SW 1271 (cell line): ENCODE measurements at places on chromosomes 13 and 19.

- DNase-seq, result no peak
These were observed 764 bp downstream of the ZNF626 start for GRCh38 chr19:20660473-20661140.

DNA sequence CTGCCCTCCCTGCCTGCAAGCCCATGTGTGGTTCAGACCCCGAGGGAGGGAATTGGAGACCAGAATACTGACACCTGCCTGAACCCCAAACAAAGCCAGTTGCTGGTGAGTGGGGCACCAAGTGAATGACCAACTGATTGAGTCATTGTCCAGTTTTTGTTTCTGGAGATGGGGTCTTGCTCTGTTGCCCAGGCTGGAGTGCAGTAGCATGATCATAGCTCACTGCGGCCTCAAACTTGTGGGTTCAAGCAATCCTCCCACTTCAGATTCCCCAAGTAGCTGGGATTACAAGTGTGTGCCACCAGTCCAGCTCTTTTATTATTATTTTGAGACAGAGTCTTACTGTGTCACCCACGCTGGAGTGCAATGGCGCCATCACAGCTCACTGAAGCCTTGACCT, 4.0 kb downstream of the CCL25 start:
- DNase-seq, result no peak

- DNase-seq, result no peak
These were observed 23.3 kb downstream of the PBX4 start for GRCh38 chr19:19595171-19595701.

- DNase-seq, result no peak
These were observed 22.0 kb downstream of the SAE1 start for GRCh38 chr19:47152632-47153031.

DNA sequence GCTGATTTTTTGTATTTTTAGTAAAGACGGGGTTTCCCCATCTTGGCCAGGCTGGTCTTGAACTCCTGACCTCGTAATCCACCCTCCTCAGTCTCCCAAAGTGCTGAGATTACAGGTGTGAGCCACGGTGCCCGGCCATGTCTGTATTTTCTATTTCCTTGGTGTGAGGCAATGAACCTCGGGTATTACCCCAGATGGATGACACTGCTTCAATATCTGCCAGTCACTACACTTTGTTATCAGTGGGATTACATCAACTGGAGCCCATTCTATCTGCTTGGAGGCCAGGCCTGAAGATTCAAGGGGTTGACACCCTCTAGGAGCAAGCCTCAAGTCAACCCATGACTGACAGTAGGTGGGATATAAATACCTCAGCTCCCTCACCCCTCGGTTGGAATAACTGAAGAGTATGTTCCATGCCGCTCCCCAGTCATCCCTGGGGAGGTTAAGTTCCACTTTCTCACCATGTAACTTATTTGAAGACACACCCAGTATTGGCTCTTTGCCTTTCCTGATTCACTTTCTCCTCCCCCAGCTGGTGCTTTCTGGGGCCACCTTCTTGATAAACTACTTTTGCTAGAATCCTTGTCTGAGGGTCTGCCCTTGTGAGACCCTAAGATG, 992 bp upstream of the ADGRE1 start:
- DNase-seq, result no peak

DNA sequence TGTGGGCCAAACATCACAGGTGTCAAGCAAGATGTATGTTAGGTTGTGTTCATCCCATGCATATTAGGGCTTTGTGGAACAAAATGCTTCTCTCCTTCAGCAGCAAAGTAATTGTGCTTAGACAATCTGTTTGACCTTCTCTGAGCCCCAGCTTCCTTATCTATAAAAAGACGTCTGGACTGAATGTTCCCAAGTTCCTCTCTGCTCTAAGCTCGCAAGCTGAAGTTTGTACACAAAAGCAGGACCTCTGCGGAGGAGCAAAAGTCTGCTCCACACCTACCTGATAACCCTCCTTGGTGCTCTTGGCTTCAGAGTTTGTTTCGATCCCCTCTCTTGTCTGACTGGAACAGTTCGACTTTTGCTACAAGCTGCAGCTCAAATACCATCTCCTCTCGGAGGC, 95.7 kb upstream of the UBL3 start:
- DNase-seq, result no peak

DNA sequence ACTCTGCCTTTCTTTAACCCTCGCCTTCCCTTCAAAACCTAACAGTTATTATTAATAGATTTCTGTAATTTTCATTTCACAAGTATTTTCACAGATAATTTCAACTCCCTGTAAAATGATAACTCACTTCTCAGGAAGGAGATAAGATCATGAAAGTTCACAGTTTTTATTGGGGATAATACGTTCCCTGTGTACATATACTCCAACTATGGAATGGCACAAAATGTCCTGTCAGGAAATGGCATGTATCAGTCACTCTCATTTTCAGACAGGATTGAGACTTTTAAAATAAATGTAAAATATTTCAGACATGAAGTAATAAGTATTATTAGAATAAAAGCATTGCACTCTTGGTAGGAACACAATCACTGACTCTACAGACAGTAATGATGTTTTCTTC, 932 bp upstream of the TRAPPC2B start:
- no peak for DNase-seq

DNA sequence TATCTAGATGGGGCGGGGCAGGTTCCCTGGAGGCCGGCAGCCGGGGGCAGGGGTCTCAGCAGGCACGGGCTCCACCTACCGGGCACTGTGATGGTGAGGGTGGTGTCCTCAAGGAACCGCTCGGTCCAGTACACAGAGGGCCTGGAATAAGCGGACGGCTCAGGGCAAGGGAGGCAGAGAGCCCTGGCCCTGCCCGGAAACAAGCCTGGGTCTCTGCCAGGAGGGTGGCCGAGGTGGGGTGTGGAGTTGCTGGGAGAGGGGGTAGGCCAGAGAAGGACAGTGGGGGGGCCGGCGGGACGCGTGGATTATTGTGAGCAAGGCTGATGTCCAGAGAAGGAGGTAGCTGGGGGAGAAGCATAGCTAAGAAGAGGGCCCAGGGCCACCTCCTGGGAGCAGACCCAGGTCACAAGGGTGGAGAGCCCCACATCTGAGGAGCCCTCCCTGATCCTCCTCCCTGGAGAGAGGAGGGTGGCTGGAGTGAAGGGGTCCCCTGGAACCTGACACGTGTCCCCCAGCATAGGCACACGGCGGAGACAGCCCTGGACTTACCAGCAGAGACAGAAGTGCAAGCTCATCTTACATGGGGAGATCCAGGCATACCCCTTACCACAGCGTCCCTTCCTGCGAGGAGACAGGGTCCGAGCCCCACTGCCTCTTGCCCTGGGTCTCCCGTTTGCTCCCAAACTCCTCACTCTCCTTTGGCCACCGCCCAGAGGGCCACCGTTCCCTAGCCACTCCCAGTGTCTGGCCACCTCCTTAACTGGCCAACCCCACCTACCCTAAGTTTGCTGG, 29.0 kb upstream of the MIER2 start:
- DNase-seq, result no peak

- DNase-seq, result no peak
These were observed 664 bp downstream of the ICAM5 start for GRCh38 chr19:10290357-10290875.

DNA sequence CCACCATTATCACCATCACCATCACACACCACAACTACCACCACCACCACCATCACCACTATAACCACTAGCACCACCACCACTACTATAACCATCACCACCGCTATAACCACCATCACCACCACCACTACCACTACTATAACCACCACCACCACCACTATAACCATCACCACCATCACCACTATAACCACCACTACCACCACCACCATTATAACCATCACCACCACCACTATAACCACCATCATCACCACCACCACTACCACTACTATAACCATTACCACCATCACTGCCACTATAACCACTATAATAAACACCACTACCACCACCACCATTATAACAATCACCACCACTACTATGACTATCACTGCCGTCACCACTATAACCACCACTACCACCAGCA, 173.2 kb downstream of the DCLK1 start:
- no peak for DNase-seq

GRCh38 chr13:60402022-60402421, 5.0 kb downstream of the TDRD3 start:
- no peak for DNase-seq

DNA sequence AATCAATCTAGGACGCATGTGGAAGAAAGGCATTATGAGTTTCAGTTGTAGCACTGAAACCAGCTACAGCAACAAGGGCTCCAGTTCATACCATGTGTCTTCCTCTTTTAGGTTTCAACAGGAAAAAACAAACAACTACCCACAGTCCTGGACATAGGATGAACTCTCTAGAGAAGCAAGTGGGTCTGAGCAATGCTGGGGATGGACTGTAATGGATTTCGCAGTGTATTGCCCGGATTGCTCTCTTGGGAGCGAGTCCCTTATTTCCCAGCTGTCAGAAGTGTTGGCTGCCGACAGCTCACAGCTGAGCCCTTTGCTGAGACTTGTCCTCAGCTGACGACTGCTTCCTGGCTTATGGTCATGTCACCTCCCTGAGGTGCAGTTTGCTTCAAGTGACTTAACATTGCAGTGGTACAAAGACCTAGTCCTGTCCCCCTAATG, 12.1 kb upstream of the MYCBP2 start:
- no peak for DNase-seq

GRCh38 chr19:35903550-35904179, 1.3 kb downstream of the HCST start:
- DNase-seq, result peak; percentile 41

GRCh38 chr13:51619614-51620013, 35.4 kb downstream of the WDFY2 start:
- no peak for DNase-seq

- DNase-seq, result no peak
These were observed 10.4 kb upstream of the ITM2B start for GRCh38 chr13:48222358-48223301.

GRCh38 chr19:4455719-4456475, 1.7 kb downstream of the UBXN6 start:
- no peak for DNase-seq

GRCh38 chr19:48676887-48677286, 4.1 kb upstream of the NTN5 start:
- DNase-seq, result no peak

DNA sequence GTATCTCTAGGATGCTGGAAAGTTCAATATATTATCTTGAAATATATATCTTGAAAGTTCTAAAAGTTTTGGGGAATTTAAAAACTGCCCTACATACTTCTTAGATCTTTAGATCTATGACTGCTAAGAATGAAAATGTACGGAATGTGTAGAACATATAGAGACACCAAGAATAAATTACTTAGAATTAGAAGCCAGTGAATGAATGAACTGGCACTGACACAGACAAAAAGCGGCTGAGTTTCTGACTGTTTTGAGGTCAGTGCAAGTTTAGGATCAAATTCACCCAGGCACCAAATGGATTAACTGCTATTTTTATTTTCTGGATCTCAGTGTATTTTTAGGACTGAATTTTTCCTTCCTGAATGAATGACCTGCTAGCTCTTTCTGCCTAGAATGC, 411.2 kb downstream of the KCTD12 start:
- no peak for DNase-seq

DNA sequence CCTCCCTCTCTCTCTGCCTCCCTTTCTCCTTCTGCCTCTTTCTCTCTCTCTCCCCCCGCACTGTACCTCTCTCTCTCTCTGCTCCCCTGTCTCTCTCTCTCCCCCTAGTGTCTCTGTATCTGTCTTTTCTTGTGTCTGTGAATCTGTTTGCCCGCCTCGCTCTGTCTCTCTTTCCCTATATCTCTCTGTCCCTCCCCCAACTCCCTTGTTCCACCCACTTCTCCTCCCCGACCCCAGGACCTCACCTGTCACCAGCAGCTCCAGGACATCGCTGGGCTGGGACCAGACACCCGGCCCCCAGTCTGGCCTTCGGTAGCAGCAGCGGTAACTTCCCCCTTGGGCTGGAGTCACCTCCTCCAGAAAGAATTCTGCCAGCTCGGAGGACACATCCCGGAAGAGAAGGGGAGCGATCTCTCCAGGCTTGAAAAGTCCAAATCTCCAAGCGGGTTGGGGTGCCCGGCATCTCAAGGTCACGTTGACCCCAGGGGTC, 3.9 kb downstream of the OSCAR start:
- peak; percentile 13 for DNase-seq

- no peak for DNase-seq
These were observed 303.5 kb downstream of the TEX29 start for GRCh38 chr13:111623743-111624505.

GRCh38 chr19:51480590-51480989, 2.3 kb downstream of the CEACAM18 start:
- no peak for DNase-seq

DNA sequence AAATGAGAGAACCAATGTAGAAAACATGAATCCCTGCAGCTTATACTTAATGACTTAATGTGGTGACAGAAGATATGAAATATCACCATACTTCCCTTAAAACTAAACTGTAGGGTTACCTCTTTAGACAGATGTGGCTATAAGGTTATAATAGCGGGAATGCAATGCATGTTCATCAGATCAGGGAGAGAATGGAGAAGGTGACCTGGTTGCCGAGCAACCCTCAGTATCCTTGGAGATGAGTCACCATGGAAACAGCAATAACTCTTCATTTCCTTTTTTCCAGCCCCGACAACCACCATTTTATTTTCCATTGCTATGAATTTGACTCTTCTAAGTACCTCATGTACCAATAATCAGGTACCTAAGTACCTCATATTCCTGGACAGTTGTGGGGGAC, 28.0 kb upstream of the ZNF835 start:
- no peak for DNase-seq

- DNase-seq, result no peak
These were observed 280.7 kb downstream of the SLITRK1 start for GRCh38 chr13:83601539-83601938.

- DNase-seq, result peak; percentile 17
These were observed at the start of gene STRN4 for GRCh38 chr19:46746281-46747057. TSS of gene STRN4 (minus strand) at chr19:46746450. CDS start at chr19:46746430, 20 bp downstream.

GRCh38 chr19:51094696-51095279, 12.1 kb upstream of the KLK14 start:
- no peak for DNase-seq

GRCh38 chr13:58300974-58301681, 669.6 kb downstream of the PCDH17 start:
- no peak for DNase-seq

GRCh38 chr13:64765636-64766035, 2464.5 kb downstream of the PCDH9 start:
- no peak for DNase-seq

GRCh38 chr13:39032150-39032549, 5.7 kb downstream of the PROSER1 start:
- no peak for DNase-seq

DNA sequence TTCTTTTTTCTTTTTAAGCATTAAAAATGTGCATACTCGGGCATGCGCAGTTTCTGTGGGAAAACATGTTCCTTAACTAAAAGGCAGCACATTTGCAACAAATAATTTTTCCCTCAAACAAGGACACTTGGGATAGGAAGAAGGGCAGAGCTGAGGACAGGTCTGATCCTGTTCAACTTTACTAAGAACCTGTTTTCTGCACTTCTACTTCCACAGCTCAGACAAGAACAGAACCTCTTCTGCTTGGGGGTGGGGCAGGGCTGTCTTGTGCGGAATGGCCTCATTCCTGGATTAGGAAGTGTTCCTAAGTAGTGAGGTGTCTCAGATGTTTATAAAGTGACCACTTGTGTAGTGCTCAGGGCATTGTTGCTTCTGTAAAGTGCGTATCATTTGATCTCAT, 18.3 kb downstream of the SAFB start:
- DNase-seq, result no peak

- no peak for DNase-seq
These were observed 71.0 kb downstream of the ERICH6B start for GRCh38 chr13:45544520-45544919.

GRCh38 chr13:48236528-48237353, 3.7 kb downstream of the ITM2B start:
- DNase-seq, result no peak

GRCh38 chr13:44921246-44921877, 67.9 kb downstream of the NUFIP1 start:
- no peak for DNase-seq

GRCh38 chr13:64684685-64685431, 2545.3 kb downstream of the PCDH9 start:
- no peak for DNase-seq
